ENCODE measurements at places on chromosomes 2 and 18. TPM values are rescaled to one million over a fixed set of nuclear protein-coding genes. Genes with fewer than 3 reads are reported as not detected.

DNA sequence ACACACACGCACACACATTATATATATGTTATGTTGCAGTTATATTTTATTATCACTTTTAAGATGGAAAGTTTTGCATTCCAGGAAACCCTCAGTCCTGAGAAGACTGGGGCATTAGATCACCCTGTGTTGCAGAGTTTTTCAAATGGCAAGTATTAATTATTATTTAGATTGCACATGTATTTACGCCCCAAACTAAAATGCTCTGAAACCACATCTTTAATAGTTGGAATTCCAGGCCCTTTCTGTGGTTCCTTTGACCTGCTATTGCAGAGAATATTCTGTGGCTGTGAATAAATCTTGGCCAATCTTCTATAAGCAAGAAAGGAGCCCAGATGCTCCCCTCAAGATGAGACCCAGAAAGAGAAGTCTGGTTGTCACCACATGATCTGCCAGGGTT is 427.0 kb upstream of the TNP1 start:
- no peak for DNase-seq

- DNase-seq = no peak
Measured at GRCh38 chr2:5889519-5889918, 197.3 kb downstream of the SOX11 start.

DNA sequence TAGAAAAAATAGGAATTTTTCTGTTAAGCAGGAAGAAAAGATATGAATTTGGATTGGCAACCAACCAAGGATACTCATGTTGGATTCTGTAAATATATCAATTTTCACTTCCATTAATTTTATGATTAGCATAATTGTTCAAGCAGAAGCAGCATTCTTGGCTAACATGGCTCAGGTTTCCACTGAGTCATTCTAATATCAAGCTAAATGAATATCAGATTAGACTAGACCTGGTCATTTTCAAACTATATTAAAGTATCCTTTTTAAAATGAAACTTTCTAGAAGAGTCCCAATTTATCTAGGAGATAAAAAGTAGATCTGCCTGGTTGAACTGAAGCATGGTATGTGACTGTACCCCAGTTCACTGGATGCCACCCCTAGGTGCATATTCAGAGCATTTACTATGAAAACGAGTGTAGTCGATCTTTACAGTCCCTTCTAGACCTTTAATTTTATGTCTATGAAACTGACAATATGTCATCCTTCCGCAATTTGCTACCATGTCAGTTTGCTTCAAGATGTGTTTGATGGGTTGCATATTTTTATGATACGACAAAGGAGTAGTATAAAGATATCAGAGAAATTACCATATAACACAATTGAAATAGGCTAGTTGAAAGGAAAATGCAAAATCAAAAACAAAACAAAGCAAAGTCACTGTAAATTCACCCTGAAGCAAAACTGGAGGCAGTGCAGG is 704.9 kb downstream of the ERBB4 start:
- no peak for DNase-seq

DNA sequence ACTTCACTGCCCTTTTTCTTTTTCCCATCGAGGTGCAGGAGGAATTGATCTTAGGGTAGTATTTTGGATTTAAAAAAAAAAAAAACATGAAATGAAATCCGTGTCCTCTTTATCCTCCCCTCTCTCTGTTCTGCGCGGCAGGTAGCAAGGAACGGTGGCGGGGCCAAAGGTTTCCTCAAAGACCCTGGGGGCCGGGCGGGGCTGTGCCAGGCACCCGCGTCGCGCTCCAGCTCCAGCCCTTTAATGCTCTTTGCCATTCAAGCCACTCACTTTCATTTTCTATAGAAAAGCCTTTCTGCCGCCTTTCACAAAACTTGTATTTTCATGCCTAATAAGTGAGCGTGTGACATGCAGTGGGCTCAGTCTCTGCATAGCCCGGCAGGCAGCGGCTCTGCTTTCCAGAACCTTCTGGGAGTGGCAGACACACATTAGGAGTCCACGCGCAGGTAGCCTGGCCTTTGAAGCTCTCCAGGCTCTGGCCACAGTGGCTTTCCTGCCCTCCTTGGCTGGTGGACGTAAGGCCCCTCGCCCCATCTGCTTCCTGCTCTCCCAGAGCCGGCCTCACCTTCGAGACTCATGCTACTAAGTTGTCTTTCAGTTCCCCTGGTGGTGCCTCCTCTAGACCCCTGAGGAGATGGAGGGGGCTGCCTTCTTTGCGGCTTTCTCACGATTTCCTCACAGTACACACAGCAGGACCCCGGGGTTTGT is 41.7 kb downstream of the AGAP1 start:
- DNase-seq = no peak

Gene AP1S3
- total RNA-seq = 9.1 TPM
